ENCODE measurements at places on chromosomes 11 and 22.

GRCh38 chr11:57566905-57567514, 462 bp downstream of the UBE2L6 start:
- no peak for DNase-seq

GRCh38 chr22:42847110-42847509, 10.0 kb downstream of the ARFGAP3 start:
- DNase-seq = no peak

- DNase-seq = no peak
Measured at GRCh38 chr22:30829901-30830550, 135.4 kb downstream of the OSBP2 start.

- no peak for DNase-seq
Measured at GRCh38 chr11:18834754-18835466, 43.3 kb upstream of the PTPN5 start.

DNA sequence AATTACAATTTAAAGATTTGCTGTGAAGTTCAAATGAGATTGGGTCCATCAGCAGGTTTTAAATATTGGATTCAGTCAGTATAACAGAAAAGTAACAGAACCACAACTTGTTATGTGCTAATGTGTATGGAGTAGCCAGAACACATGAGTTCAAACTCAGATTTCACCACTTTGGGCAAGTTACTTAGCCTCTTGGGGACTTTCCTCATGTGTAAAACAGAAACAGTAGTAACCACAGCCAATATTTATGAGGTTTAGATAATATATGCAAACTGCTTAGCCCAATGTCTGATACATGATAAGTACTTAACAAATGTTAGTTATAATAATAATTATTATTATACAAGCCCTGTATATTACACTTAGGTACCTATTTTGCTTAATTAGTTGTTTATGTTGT, 21.8 kb upstream of the SLC5A12 start:
- no peak for DNase-seq

GRCh38 chr22:23458663-23459541, 121.2 kb downstream of the IGLL1 start:
- DNase-seq = no peak

GRCh38 chr22:23849009-23850006, 8.4 kb upstream of the SLC2A11 start:
- DNase-seq = peak; percentile 26

GRCh38 chr11:126383339-126384335, 28.2 kb downstream of the ST3GAL4 start:
- no peak for DNase-seq

DNA sequence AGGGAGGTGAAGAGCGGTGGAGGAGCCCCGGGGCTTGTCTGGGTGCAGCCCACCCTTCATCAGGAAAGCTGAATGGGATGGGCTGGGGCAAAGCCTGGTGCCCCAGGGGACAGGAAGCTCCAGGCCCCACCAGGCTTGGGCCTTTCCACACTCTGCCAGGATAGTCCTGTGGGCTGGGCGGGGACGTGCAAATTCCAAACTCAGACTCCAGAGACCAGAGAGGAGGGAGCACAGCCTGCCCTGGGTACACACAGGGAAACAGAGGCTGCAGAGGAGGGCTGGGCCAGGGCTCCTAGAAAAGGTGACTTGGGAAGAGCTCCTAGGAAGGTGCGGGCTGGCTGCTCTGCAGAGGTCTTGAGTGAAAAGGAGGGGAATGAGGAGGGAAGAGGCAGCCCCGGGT, 124.7 kb downstream of the MED15 start:
- DNase-seq = no peak

GRCh38 chr22:31509061-31509762, 12.9 kb downstream of the SFI1 start:
- no peak for DNase-seq

GRCh38 chr22:44359496-44360110, 46.9 kb upstream of the SHISAL1 start:
- DNase-seq = no peak

DNA sequence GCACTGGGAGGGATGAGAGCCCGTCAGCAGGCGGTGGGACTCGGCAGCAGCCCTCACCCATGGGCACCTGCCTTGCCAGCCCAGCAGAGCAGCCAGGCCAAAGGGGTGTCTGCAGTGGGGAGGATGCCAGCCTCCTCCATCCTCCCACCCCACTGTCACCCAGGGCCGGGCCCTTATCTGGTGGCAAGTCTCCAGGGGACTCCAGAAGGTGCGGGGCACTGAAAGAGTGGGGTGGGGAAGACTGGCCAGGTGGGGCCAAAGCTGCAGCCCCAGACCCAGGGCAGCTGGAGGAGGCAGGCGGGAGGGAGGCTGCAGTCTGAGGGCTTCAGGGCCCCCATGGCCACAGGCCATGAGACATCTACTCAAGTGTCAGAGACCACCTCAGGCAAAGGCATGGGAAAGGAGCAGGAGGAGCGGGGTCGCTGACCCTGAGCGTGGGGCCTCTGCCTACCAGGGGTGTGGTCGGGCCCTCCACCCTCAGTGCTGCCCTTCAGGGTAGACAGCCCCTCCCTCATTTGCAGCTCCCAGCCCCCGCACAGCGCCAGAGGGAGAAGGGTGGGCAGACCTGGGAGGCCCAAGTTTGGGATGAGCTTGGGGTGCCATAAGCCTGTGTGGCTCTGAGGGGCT, 3.5 kb downstream of the DGCR6L start:
- DNase-seq = no peak

DNA sequence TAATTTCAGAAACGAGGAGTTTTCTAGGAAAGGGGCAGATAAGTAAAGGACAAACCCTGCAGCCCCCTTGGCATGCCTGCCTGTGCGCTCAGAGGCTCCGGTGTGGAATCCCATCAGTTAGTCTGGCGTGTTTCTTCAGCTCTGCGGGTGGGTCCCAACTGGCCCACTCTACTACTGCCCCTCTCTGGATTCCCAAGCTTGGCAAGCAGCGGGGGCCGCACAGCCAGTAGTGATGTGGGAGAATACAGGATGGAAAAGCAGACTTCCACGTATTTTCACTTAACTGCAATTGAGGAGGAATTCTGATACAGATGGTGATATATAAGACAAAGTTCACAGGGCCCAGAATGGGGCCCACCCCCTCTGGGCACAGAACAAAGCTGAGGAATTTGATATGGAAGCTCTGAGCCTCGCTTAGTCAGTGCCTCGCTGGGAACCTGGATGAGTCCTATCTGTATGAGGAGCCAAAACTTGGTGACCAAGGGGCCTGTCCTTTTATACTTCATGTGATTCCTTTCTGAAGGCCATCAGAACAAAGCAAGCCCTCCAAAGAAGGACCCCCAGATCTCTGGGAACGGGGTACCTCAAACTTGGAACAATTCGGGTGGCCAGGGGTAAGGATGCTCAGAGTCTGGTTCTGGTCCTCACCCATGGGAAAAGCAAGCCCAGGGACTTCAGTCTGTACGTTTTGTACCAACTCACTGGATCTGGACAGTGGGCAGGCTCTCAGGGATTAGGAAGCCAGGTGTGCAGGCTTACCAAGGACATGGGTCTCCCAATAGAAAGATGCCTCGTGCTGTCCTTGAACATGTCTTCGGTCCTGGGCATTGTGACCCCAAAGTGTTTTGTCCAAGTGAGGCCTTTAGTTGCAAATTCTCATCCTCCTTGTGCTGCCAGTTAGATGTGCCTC, 26.0 kb downstream of the RELT start:
- DNase-seq = no peak

GRCh38 chr11:22657101-22657694, 9.2 kb upstream of the GAS2 start:
- no peak for DNase-seq

GRCh38 chr22:49678137-49678841, 149.4 kb downstream of the BRD1 start:
- no peak for DNase-seq

DNA sequence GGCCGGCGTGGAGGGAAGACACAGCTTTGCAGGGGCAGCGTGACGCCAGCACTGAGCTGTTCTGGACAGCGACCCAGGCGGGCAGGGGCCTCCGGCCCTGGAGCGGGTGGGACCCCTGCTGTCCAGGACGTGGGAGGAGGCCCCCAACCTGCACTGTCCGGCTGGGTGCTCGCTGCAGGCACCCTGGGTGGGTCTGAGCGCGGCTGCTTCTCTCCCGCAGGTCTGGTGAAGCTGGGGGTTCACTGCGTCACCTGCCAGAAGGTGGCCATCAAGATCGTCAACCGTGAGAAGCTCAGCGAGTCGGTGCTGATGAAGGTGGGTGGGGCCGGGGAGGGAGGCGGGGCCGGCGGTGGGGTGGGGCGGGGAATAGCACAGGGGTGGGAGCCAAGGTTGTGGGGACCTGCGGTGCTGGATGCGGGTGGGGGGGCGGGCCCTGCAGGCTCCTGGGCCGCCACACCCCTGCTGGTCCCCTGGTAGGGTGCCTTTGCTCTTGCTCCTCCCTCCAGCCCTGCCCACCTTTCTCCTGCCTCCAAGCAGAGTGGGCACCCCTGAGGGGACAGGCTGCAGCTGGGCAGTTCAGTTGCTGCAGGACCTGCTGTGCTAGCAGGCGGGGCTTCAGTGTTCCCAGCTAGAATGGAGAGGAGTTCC, 46.2 kb downstream of the BRSK2 start:
- DNase-seq = no peak

- DNase-seq = no peak
Measured at GRCh38 chr22:45677063-45677462, 5.4 kb downstream of the ATXN10 start.

DNA sequence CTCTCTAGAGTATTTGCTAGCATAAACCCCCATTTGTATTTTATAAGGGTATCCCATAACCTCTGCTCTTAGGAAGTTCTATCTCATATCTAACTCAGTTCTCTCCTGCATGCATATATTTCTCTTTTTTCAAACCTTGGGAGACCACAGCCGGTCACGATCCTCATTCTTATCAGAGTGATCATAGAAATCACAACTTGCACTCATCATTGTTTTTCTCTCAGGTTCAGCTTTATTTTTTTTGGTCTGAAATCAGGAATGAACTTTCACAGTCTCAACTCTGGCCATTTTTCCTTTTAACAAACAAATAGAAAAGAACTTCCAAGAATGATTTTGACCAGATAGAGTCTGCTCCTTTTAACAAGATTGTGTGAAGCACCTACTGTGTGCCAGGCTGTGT, 98.6 kb upstream of the BLID start:
- no peak for DNase-seq

GRCh38 chr11:29208117-29208516, 808.7 kb downstream of the KCNA4 start:
- no peak for DNase-seq

GRCh38 chr11:124760205-124760652, 1.9 kb downstream of the ESAM start:
- DNase-seq = no peak

DNA sequence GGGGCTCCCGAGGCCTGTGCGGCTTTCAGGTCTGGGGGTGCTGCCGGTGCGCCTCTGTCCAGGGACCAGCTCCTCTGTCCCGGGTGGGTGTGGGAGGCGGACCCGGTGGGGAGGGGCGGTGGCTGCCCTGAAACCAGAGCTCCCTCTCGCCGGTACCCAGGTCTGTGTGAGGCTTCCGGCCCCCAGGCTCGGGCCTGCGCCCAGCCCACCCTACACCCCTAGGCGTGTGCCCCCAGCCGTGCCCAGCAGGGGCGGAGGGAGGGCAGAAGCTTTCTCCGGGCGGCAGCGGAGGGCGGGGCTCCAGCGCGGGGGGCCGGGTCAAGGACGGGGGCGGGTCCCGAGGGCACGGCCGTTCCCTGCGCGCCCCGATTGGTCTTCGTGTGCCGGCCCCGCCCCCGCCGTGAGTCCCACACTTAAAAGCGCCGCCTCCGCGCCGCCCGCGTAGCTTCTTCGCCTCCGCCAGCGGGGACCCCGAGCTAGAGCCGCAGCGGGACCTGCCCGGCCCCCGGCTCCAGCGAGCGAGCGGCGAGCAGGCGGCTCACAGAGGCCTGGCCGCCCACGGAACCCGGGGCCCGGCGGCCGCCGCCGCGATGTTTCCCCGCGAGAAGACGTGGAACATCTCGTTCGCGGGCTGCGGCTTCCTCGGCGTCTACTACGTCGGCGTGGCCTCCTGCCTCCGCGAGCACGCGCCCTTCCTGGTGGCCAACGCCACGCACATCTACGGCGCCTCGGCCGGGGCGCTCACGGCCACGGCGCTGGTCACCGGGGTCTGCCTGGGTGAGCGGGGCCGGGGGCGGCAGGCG, 616 bp downstream of the PNPLA2 start:
- DNase-seq = peak; percentile 56

DNA sequence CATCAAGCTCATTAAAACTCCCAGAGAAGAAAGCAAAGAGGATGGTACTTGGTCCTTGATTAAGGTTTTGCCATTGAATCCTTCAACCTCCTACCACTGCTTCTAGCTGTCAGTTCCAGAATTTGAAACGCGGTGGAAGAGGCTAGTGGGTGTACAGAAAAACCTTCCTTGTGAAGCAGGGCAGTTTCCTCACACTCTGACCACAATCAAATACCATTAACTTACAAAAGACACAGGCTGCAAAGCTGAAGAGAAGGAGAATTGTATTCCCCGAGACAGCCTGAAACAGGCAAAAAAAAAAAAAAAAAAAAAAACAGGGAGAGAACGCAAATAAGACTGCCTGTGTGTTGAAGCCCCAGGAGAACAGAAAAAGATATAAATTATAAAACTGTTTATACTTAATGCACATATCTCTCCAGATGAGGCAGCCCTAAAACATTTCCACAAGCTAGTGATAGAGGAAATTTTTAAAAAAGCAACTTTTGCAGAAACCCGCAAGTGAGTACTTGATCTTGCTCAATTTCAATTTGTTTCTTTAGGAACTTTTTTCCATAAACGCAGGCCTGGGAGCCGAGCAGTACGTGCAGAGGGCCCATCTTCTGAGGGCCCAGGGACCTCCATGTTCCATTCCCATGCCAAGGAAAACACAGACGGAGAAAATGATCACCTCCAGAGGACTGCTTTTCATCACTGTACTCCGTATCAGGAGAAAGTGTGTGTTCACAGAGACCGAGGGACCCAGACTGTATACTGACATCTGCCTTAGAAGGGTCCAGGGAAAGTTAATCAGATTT, 218.7 kb upstream of the BLID start:
- no peak for DNase-seq

- no peak for DNase-seq
Measured at GRCh38 chr22:35502836-35503235, 37.8 kb upstream of the RASD2 start.

DNA sequence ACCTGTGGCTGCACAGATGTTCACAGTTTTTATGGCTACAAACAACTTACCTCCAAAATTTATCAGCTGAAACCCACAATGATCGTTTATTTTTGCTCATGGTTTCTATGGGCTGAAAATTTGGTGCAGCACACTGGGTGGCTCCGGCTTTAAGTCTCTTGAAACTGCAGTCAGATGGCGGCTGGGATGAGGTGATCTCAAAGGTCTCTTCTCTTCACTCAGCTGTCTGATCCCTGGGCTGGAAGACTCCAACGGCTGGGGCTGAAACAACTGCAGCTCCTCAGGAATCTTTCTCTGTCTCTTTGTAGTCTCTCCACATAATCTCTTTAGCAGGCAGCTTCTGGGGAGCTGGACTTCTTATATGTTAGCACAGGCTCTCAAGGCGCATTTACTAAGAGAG, 117.3 kb upstream of the FAT3 start:
- no peak for DNase-seq

DNA sequence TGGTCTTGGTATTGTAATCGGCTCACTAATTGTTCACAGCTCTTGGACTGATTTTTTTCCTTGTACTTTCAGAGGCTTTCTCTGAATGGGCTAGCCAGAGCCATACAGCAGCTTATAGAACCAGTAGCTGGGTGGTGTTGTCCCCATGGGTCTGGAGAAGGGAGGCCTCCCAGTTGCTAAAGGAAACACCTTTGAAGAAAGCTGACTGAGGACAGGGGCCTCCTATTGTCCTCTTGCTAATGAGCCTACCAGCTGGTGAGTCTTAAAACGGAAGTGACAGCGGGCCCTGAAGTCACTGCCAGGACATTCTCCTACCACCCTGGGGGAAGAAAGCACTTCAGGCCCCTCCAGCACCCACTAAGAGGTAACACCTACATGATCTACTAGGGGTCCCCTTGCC, 9.9 kb downstream of the FADS3 start:
- no peak for DNase-seq

All from substantia nigra (tissue), 51 donors.